ENCODE measurements at places on chromosomes 2 and 18. TPM values are rescaled to one million over a fixed set of nuclear protein-coding genes. Genes with fewer than 3 reads are reported as not detected.
A peak's percentile ranks its signal among the peaks of the same experiment; 100 is the strongest.

GRCh38 chr2:109447251-109447661 is 166.5 kb downstream of the SEPTIN10 start:
- H3K36me3 ChIP-seq = no peaks in the 10 kb centered on the region
- H3K4me1 ChIP-seq = no peaks in the 10 kb centered on the region

- H3K36me3 ChIP-seq = no peaks in the 10 kb centered on the region
- H3K4me1 ChIP-seq = no peaks in the 10 kb centered on the region
- no peak for DNase-seq
- no peak overlapping the region for H3K4me3 ChIP-seq
- H3K27me3 ChIP-seq = no peaks in the 10 kb centered on the region
- H3K27ac ChIP-seq = no peak overlapping the region
These were observed 26.8 kb upstream of the EPAS1 start for GRCh38 chr2:46270384-46270783.

- H3K4me1 ChIP-seq = no peaks in the 10 kb centered on the region
- H3K27ac ChIP-seq = no peak overlapping the region
- no peak for DNase-seq
These were observed 229.0 kb downstream of the MREG start for GRCh38 chr2:215784371-215784783.

GRCh38 chr2:223203971-223204929 is 152.3 kb downstream of the KCNE4 start:
- no peak overlapping the region for H3K4me3 ChIP-seq
- peaks cover 4% of the 10 kb centered on the region for H3K4me1 ChIP-seq
- no peak overlapping the region for H3K27ac ChIP-seq
- no peaks in the 10 kb centered on the region for H3K36me3 ChIP-seq

DNA sequence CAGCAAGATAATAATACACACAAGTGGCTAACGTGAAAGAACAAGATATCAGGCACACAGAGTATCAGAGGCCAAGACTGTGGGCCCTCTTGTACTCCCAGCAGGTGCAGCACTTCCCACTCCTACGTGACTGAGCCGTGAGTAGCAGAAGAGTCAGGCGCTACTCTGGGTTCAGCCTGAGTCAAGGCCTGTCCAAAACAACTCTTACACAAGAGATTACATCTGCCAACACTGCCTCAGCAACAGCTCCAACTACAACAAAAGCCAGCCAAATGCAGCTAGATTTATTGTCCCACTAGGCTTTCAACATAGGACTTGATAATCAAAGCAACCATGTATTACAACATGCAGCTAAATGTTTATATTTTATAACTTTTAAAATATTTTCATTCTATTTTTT is 56.2 kb downstream of the ITSN2 start:
- H3K4me3 ChIP-seq = no peak overlapping the region
- no peaks in the 10 kb centered on the region for H3K27me3 ChIP-seq
- DNase-seq = peak; percentile 11
- H3K36me3 ChIP-seq = no peaks in the 10 kb centered on the region
- no peaks in the 10 kb centered on the region for H3K4me1 ChIP-seq

DNA sequence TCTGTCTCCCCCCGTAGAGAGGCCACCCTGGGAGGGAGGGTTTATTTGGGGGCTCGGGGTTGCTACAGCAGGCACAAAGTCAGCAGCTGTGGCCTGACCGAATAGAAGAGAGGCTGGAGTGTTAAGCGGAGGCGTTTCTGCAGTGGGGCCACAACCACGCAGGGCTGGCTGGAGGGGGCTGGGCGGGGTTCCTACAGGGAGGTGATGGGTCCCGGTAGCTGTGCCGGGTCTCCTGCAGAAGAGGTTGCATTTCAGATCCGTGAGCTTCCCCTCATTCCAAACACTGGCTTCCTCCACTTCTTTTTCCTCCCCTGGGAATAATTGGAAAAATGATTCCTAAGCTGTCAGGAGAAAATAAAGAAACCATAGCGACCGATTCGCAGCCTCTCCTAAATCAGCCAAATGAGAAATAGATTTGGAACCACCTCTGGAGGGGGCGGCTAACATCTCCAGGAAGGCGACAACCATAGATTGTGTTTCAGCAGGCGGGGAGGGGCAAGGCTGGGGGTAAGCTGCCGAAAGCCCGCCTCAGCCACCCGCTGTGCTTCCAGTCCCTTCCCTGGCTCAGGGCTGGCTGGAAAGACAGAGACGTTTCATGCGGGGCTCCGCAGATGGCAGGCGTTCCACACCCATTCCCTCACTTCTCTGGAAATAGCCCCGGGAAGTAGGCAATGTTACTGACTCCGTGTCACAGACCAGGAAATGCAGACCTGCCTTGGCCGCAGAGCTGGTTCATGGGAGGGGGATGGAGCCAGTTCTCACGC is 85.6 kb upstream of the TAF1B start:
- H3K4me1 ChIP-seq = peaks cover 40% of the 10 kb centered on the region

DNA sequence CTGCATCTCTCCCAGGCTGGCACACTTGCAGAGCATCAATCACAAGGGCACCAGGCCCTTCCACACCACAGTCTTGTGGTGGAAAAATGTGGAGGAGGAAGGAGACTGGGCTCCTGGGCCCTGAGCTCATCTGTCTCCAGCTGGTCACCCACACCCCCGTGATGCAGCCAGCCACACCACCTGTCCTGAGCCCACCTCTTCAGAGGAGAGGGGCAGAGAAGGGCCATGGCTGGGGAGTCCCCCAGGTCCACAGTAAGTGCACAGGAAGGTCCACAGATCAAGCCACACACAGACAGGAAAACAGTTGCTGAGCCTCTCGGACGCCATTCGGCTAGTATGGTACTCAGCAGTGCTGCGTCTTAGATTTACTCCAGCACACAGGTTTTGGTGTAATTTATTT is 203.5 kb upstream of the SALL3 start:
- H3K27ac ChIP-seq = no peak overlapping the region
- no peaks in the 10 kb centered on the region for H3K36me3 ChIP-seq
- no peak for DNase-seq
- no peak overlapping the region for H3K4me3 ChIP-seq
- H3K27me3 ChIP-seq = no peaks in the 10 kb centered on the region

DNA sequence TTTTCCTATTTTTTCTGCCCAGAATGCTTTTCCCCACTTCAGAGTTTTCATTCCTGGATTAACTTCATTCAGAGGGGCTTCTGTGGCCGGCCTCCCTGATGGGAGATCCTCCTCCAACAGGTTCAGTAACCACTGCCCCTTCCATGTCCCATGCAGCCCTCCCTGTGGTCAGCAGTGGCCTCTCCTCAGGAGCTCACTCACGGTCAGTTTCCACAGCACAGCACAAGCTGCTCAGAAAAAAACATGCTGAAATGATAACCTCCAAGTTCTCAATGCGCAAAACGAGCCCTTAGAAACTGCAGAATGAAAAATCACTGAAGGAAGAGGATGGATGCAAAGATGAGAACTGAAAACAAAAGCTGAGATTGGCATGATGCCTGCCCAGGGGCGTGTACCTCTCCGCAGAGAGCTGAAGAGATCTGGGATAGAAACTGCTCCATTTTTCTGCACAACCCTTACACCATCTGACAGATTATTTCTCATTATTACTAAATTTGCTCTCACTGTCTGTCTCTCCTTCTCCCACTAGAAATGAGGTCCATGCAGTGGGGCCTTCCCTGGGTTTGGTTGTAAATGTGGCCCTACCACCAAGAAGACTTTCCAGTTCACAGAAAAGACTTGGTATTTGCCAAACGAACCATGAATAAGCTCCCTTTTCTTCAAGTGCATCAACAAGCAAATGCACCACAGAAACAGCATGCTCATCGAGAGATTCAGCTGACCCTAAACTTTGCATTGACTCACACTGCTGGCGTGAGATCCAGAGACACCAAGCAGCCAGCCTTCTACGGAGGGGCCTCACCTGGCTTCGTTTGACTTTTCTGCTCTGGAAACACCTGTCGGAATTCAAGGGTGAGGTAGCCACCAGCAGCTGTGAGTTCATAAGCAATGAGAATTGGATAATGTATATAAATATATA is 51.5 kb downstream of the TMEM18 start:
- H3K27ac ChIP-seq = no peak overlapping the region
- no peak overlapping the region for H3K4me3 ChIP-seq
- no peaks in the 10 kb centered on the region for H3K36me3 ChIP-seq
- peak; percentile 14 for DNase-seq
- peaks cover 38% of the 10 kb centered on the region for H3K4me1 ChIP-seq
- H3K27me3 ChIP-seq = no peaks in the 10 kb centered on the region

The IL18R1 gene
- 0.07 TPM for total RNA-seq

The SLC9A4 gene
- not detected for total RNA-seq

The WIPF1 gene
- 17.2 TPM for total RNA-seq
